Activated CD8-positive, alpha-beta memory T cell treated with anti-CD3 and anti-CD28 coated beads, Interleukin-2, amount 50 U/mL, for 4 hours (primary cell): ENCODE measurements at places on chromosomes 4 and X.

- DNase-seq, result no peak
Measured at GRCh38 chr4:5940470-5941203, 47.8 kb upstream of the CRMP1 start.

GRCh38 chr4:99591757-99592156 is 17.1 kb downstream of the MTTP start:
- DNase-seq, result no peak

DNA sequence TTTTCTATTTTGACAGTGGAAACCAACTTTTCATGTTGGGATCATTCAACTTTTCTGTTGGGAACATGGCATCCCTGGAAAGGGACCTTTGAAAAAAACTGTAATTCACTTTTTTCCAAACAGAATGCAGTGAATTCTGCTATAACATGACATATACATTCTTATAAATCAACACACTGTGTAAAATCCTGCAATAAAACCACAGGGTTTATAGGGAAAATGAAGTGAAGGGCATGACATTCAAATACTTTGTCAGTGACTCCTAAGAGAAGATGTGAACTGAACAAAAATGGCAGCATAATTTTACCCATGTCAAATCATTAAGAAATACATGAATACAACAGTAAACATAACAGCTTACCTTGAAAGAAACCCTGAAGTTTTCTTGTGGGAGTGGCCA is 264.5 kb upstream of the ANKRD50 start:
- DNase-seq, result no peak

DNA sequence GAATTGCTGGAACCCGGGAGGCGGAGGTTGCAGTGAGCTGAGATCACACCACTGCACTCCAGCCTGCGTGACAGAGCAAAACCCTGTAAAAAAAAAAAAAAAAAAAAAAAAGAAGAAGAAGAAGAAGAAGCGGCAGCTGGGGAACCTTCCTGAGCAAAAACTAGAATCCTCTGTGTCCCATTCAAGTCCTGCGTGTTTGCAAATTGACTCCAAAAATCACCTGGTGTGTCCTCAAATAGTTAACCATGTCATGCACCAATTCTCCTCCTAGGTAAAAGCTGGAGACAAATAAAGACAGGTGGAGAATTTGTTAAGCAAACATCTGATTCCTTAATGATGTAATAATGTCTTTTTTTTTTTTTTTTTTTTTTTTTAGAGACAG is 31.9 kb upstream of the ASMTL start:
- no peak for DNase-seq
